Fibroblast of villous mesenchyme (primary cell): ENCODE measurements at places on chromosomes 7 and 10. TPM values are rescaled to one million over a fixed set of nuclear protein-coding genes. Genes with fewer than 3 reads are reported as not detected.
A peak's percentile ranks its signal among the peaks of the same experiment; 100 is the strongest.

GRCh38 chr10:42986633-42987032 lies 90.2 kb upstream of the RET start:
- no peak for DNase-seq

DNA sequence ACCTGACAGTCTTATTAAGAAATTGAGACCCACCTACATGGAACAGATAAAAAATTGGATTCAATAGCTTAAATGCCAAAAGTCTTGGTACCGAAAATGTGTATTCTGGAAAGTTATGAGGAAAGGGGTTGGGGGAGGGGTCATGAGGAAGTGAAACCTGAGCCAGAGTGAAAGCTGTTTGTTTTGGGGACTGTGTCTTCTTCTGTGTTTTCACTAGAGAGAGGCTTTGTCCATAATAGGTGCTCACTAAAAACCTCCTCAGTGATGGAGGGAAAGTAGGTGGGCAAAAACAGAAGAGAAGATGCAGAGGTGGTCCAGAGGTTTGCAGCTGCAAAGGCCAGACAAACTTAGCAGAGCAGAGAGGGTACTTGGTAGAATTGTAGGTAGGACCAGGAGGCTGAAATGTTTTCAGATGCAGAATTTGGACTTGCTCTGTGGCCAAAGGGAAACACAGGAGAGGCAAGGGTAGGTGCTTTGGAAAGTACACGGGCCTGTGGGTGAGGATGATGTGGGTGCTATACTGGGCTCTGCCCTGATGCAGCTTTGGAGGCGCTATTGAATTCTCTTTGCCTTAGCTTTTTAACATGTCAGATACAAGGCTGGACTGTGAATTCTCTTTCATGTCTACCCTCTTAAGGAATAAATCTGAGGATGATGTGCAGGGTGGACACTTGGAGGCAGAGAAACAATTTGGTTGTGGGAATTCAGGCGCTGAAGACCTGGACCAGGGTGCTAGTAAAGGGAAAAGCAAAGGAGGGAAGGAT lies 254.6 kb downstream of the PTEN start:
- DNase-seq = no peak

The COL17A1 gene
- total RNA-seq = not detected in 2 replicates

- DNase-seq = peak; percentile 72
Measured at GRCh38 chr10:97025613-97026242, 160.0 kb downstream of the SLIT1 start.

DNA sequence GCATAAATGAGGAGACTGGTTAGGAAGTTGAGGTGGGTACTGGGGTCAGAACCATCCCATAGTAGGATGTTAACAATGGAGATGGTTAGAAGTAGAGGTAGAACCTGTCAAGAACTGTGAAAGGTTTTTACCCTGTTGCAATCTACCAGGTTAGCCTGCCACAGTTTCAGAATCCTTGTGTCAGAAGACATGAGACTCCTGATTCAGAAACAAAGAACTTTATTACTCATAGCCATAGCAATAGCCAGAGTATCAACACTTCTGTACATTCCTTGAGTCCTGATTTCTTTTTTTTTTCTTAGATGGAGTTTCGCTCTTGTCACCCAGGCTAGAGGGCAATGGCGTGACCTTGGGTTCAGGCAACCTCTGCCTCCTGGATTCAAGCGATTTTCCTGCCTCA lies 200.9 kb downstream of the GRM3 start:
- no peak for DNase-seq

DNA sequence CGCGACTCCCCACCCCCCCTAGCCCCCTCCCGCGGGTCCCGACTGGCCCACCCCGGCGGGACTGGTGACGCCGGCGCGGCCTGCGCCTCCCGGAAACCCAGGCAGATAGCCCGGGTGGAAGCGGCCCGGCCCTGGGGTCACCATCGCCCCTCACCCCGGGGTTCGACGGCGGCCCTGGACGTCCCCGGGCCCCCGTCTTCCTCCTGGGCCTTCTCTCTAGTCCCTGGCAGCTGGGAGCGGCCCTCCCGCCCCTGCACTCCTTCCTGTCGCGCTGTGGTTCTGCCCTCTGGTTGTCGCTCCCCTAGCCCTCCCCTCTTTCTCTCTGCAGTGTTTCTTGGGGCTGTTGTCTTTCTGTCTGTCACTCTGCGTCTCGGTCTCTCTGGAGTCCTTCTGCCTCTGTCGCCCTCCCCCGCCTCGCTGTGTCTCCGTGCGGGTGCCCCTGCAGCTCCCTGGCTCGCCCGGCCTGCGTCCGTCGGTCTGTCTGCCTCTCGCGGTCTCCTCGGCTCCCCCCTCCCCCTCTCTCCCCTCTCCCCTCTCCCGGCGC lies 90.5 kb upstream of the PAX2 start:
- DNase-seq = no peak
